ENCODE measurements at places on chromosomes 11 and 22.

DNA sequence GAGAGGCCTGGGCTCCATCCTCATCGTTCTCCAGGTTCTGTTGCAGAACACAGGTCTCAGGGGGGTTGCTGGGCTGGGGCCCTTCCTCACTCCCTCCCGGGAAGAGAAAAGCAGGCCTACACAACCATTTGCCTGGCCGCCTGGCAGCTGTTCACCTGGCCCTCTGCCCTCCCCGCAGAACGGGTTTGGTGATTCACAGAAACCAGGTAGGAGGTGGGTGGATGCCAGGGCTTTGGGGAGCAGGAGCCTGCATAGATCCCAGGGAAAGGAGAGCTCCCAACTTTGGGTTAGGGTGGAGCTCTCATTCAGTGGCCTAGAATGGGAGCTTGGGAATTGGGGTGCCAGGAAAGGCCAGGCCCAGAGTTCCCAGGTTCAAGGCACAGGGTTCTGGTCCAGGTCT, 995 bp downstream of the TMEM134 start:
- no peak for DNase-seq
- peaks cover 7% of the 10 kb centered on the region for H3K36me3 ChIP-seq
- peaks cover 63% of the 10 kb centered on the region for H3K4me1 ChIP-seq
- no peaks in the 10 kb centered on the region for H3K27me3 ChIP-seq

GRCh38 chr22:41523464-41524221, 20.6 kb downstream of the POLR3H start:
- peaks cover 25% of the 10 kb centered on the region for H3K36me3 ChIP-seq
- no peak overlapping the region for H3K4me3 ChIP-seq
- no peak for DNase-seq
- peaks cover 8% of the 10 kb centered on the region for H3K4me1 ChIP-seq
- H3K27me3 ChIP-seq = no peaks in the 10 kb centered on the region

DNA sequence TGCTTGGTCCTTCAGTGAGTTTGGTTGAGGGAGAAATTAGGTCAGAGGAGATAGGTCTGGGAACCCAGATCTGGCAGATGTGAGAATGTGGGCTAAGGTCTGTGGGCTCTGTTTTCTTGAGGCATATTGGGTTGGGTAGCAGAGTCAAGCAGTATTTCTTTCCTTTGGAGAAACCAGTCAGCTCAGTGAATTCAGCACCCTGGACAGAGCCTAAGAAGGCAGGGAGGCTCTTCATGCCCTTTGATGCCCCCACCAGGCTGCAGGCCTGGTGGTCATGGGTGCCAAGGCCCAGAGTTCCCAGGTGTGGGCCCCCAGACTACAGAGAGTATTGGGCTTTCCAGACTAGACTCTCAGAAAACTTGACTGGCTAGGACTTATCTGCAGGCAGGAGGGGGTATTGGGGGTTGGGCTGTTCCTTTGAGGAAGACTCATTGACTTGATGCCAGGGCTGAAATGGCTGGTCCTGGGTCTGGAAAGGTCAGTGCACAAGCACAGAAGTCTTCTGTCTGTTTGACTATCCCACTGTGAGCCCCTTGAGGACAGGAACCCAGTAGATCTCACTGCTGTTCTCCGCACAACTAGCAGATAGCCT, 45.3 kb upstream of the NECTIN1 start:
- no peaks in the 10 kb centered on the region for H3K4me1 ChIP-seq
- DNase-seq = no peak
- no peak overlapping the region for H3K27ac ChIP-seq
- no peaks in the 10 kb centered on the region for H3K36me3 ChIP-seq

GRCh38 chr11:82718821-82719220, 14.8 kb downstream of the FAM181B start:
- H3K27ac ChIP-seq = no peak overlapping the region
- no peaks in the 10 kb centered on the region for H3K36me3 ChIP-seq
- peaks cover 9% of the 10 kb centered on the region for H3K27me3 ChIP-seq
- H3K4me1 ChIP-seq = no peaks in the 10 kb centered on the region

- peak; percentile 77 for DNase-seq
- peak overlapping the region; percentile 98 for H3K4me3 ChIP-seq
- no peaks in the 10 kb centered on the region for H3K27me3 ChIP-seq
- H3K4me1 ChIP-seq = peaks cover 36% of the 10 kb centered on the region
Observed at GRCh38 chr11:60970369-60970774, 1.1 kb upstream of the CD6 start.

DNA sequence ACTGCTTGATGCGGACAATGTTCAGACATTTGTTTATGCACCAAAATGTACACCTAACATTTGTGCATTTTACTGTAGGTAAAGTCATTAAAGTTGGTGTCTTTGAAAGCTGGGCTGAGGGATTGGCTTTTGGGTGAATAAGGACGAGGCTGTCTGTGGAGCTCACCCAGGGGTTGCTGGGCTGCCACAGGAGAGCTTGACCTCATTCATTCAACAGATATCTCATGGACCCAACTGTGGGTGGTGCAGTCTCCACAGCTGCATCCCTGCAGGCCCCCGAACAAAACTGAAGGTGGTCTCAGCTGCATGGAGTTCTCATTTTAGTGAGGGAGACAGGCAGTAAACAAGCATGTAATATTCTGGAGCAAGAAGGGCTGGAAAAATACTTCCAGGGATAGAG, 32.7 kb downstream of the SGSM3 start:
- H3K27me3 ChIP-seq = no peaks in the 10 kb centered on the region
- no peak for DNase-seq
- H3K4me3 ChIP-seq = no peak overlapping the region
- H3K4me1 ChIP-seq = peaks cover 61% of the 10 kb centered on the region
- H3K36me3 ChIP-seq = peaks cover 43% of the 10 kb centered on the region
- H3K27ac ChIP-seq = peak overlapping the region; percentile 34

GRCh38 chr11:63643205-63643604, 28.0 kb downstream of the ATL3 start:
- H3K36me3 ChIP-seq = no peaks in the 10 kb centered on the region
- no peaks in the 10 kb centered on the region for H3K4me1 ChIP-seq
- H3K27me3 ChIP-seq = no peaks in the 10 kb centered on the region
- H3K27ac ChIP-seq = no peak overlapping the region
- DNase-seq = no peak
- H3K4me3 ChIP-seq = no peak overlapping the region

- no peak overlapping the region for H3K4me3 ChIP-seq
- H3K4me1 ChIP-seq = no peaks in the 10 kb centered on the region
- H3K36me3 ChIP-seq = no peaks in the 10 kb centered on the region
- H3K27ac ChIP-seq = no peak overlapping the region
- H3K27me3 ChIP-seq = peaks cover 2% of the 10 kb centered on the region
- DNase-seq = no peak
Observed at GRCh38 chr22:16960220-16960883, 47.7 kb downstream of the GAB4 start.

DNA sequence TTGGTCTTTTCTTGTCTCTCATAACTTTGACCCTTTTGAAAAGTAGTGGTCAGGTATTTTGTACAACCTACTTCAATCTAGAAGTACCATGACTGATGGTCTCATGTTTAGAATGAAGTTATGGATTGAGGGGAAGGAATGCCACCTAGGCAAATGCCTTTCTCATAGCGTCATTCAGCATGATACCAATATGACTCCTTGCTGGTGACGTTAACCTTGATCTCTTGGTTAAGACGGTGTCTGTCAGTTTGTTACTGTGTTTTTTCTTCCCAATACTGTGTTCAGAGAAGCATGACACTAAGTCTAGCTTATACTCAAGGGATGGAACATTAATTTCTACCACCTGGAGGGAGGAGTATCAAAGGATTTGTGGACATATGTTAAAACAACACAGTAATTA, 130.9 kb downstream of the KIF18A start:
- DNase-seq = no peak
- H3K27me3 ChIP-seq = no peaks in the 10 kb centered on the region
- H3K27ac ChIP-seq = no peak overlapping the region
- no peak overlapping the region for H3K4me3 ChIP-seq
- no peaks in the 10 kb centered on the region for H3K4me1 ChIP-seq
- H3K36me3 ChIP-seq = no peaks in the 10 kb centered on the region

DNA sequence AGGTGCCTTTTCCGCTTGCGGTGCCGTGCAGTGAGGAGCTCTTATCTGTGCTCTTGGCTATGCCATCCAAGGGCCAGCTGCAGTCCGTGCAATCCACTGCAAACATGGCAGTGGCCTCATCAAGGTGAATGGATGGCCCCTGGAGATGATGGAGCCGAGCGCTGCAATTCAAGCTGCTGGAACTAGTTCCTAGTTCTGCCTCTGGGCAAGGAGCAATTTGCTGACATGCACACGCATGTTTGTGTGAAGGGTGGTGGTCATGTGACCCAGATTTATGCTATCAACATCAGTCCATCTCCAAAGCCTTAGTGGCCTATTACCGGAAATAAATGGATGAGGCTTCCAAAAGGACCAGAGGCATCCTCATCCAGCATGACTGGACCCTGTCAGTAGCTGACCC, 3.1 kb upstream of the EHD1 start:
- no peaks in the 10 kb centered on the region for H3K27me3 ChIP-seq
- H3K36me3 ChIP-seq = peaks cover 2% of the 10 kb centered on the region
- no peak for DNase-seq
- peaks cover 57% of the 10 kb centered on the region for H3K4me1 ChIP-seq

DNA sequence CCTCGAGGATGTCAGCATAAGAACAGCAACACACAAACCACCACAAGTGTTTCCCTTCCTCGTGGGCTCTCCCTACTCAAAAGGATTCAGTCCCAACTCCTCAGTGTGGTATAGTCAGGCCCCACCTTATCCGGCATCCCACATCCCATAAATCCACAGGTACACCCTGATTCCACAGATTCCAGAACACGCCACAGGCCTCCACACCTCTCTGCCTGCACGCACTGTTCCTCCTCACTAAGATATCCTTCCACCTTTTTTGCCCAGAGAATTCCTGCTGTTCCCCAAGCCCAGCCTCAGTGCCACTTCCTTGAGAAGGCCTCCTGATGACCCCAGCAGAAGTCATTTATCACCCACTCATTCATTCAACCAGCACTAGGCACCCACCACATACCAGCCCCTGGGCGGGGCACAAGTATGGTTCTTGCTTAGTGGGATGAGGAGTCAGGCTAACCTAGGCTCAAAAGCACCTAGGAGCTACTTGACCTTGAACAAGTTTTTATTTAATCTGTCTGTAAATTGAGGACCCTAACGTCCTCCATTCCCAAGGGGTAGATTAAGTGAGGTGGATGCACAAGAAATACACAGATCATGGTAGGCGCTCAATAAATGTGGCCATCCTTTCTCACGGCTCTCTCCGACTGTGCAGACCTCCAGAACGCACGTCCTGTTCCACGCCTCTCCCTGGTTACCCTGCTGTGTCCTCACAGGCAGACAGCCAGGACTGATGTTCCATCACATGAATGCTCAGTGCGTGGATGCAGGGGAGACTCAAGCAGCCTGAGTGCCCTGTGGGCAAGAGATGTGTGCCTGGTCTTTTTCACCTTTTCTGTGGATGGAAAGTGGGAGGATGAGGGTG, 2.1 kb upstream of the KCNJ4 start:
- DNase-seq = no peak
- peaks cover 90% of the 10 kb centered on the region for H3K27me3 ChIP-seq
- H3K27ac ChIP-seq = no peak overlapping the region
- H3K4me1 ChIP-seq = peaks cover 24% of the 10 kb centered on the region

DNA sequence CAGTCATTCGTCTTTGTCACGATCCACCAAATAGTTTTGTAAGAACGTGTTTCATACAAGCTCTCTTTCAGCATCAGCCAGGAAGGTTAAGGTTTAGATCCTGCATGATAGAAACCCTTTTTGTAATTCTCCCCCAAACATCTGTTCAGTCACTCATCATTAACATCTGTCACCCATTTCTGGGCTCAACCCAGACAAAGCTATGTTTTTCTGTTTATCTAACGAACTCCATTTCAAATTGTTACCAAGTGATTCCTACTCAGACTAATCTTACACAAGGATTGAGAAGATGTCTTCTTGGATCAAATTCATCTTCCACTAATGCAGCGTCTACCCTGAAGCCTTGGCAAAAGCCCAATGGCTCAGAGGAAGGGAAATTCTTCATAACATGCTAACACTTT, 58.8 kb downstream of the FZD4 start:
- no peak overlapping the region for H3K4me3 ChIP-seq
- no peaks in the 10 kb centered on the region for H3K4me1 ChIP-seq

DNA sequence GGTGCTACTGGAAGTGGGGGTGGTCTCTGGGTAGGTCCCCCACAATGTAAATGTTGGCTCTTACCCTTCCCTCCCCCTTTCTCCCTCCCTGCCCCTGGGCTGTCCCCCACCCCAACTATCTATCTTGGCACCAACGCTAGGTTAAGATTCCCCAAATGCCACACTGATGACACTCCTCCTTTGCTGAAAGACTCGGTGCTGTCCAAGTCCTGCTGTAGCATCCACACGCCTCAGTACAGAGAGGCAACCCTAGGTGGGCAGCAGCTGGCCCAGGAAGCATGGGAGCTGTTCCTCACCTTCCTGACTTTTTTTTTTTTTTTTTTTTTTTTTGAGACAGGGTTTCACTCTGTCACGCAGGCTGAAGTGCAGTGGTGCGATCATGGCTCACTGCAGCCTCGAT, 3.4 kb upstream of the KCTD17 start:
- H3K36me3 ChIP-seq = no peaks in the 10 kb centered on the region
- no peak overlapping the region for H3K4me3 ChIP-seq
- no peaks in the 10 kb centered on the region for H3K4me1 ChIP-seq

- peaks cover 12% of the 10 kb centered on the region for H3K4me1 ChIP-seq
- DNase-seq = no peak
- H3K27ac ChIP-seq = no peak overlapping the region
- H3K27me3 ChIP-seq = no peaks in the 10 kb centered on the region
Observed at GRCh38 chr22:45304971-45305370, 4.8 kb upstream of the FAM118A start.

DNA sequence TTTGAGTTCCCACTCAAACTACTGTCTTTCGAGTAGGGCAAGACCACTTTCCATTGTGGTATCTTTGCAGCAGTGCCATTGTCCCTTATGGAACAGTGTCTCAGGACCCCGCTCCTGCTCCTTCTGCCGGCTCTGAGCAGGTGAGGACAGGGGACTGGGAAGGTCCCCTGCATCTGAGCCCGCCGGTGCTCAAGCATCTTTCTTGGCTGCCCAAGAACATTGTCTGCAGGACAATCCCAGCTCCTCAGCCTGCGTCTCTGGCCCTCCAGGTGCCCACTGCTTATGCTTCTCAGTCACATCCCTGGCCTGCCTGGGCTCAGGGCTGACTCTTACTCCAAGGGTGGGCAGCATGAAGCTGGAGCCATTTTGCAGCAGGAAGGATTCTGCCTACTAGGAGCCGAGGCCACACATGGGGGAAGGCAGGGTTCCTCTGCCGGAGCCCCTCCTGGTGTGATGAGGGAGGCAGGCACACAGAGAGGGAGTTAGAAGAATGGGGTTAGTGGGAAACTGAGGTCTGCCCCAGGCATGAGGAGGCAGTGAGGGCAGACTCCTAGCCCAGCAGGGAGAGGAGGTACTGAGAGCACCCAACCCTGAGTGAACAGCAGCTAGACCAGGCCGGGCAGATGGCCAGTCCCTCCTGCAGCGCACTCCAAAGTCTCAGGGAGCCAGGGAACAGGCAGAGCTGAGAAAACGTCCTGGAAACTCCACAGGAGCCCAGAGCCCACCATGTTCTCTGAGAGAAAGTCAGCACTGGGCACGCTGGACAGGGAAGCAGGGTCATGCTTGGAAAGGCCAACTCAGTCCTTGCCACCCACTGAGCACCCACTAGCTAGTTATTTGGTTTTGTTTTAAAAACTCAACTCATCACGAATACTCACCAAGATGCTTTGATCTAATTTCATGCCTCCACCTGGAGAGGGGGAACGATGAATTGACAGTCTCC, 7.5 kb upstream of the PPARA start:
- H3K27ac ChIP-seq = no peak overlapping the region
- H3K27me3 ChIP-seq = no peaks in the 10 kb centered on the region
- DNase-seq = no peak
- H3K4me1 ChIP-seq = no peaks in the 10 kb centered on the region
- H3K4me3 ChIP-seq = no peak overlapping the region
